ENCODE measurements at places on chromosomes 16 and 17.

- DNase-seq, result peak; percentile 90
These were observed 9.9 kb downstream of the ZDHHC1 start for GRCh38 chr16:67406111-67406971.

DNA sequence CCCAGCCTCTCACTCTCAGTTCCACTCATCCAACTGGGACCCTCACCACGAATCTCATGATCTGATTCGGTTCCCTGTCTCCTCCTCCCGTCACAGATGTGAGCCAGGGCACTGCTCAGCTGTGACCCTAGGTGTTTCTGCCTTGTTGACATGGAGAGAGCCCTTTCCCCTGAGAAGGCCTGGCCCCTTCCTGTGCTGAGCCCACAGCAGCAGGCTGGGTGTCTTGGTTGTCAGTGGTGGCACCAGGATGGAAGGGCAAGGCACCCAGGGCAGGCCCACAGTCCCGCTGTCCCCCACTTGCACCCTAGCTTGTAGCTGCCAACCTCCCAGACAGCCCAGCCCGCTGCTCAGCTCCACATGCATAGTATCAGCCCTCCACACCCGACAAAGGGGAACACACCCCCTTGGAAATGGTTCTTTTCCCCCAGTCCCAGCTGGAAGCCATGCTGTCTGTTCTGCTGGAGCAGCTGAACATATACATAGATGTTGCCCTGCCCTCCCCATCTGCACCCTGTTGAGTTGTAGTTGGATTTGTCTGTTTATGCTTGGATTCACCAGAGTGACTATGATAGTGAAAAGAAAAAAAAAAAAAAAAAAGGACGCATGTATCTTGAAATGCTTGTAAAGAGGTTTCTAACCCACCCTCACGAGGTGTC, 26.6 kb downstream of the STH start:
- no peak for DNase-seq

DNA sequence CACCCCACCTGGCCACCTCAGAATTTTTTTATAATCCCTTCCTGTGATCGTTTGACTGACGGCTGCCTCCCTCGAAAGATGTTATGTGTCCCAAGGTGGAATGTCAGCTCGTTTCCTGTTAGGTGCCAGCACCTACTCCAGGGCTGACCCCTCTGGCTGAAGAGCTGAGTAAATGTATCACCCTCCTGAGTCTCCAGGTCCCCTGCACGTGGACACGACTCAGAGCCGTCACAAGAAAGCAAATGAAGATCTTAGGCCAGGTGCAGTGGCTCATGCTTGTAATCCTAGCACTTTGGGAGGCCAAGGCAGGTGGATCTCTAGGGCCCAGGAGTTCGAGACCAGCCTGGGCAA, 273.2 kb downstream of the C16orf95 start:
- peak; percentile 28 for DNase-seq

GRCh38 chr16:66717776-66718175, 21.2 kb upstream of the CMTM4 start:
- no peak for DNase-seq

DNA sequence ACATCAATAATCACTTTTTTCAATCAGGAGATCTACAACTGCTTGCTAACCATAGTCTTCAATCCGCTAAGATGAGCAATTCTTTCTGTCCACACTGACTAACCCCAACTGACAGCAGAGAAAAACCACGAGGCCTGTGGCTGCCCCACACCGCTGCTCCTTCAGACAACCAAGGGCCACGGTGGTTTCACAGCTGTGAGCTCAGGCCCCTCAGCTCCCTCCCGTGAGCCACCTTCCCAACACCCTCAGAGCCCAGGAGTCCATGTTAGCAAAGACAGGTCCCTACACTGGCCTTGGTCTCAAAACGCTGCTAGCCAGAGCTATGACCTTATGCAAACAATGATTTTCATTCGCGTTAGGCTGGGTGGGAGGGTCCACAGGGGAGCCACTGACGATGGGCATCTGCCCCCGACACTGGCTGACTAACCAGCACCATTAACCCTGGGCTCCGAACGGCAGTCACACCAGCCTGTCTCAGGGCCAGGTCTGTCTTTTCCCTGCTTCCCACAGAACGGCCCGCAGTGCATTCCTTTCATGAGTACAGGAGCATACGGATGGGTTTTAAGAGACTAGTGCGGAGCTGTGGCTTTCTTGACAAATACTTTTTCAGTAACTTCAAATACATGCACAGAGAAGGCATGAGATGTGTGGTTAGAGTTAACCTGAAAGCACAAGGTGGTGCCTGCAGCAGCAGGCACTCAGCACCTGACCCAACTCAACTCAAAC, 67.3 kb downstream of the ANKRD11 start:
- peak; percentile 74 for DNase-seq

GRCh38 chr16:88405216-88406060, 22.7 kb downstream of the ZNF469 start:
- no peak for DNase-seq

- peak; percentile 57 for DNase-seq
These were observed 481 bp downstream of the CNTROB start for GRCh38 chr17:7932483-7932891.

DNA sequence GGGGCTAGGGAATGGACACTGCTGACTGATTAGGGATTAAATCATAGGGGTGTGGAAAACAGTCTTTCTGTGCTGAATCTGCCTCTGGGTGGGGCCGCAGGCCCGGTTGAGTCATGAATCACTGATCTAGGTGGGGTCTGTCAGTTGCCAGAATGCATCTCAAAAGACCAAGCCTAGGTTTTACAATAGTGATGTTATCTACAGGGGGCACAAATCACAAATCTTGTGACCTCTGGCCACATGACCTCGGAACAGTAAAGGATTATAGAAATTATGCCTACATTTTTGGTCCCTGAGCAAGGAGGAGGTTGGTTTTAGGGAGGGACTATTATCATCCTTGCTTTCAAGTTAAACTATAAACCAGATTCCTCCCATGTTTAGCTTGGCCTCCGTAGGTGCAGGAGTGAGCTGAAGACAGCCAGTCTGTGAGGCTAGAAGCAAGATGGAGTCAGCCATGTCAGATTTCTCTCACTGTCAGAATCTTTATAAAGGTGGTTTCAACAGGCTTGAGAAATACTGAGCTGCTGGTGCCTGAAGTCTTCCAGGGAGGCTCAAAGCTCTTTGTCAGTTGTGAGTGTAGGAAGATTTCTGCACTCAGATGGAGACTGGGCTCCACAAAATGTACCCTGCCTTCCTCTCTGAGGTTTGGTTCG, 12.9 kb downstream of the GNGT2 start:
- DNase-seq, result peak; percentile 43

GRCh38 chr17:13523164-13523563, 78.6 kb downstream of the HS3ST3A1 start:
- DNase-seq, result no peak

DNA sequence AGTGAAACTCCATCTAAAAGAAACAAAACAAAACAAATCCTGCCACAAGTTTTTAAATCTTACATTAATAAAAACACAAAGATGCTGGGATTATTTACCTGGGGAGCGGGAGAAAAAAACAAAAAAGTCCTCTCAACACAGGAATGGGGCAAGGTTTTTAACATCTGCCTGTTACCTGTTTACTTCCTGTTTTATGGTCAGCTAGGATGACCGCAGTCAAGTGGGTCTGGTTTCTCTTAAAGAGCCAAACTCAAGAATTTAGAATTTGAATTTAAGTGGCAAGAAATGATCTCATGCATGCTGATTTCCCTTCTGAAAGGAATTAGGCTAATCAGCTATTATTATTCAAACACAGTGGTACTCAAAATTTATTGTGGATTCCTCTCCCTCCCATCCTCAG, 39.7 kb upstream of the TBC1D3K start:
- no peak for DNase-seq

GRCh38 chr16:48123104-48123788, 32.5 kb downstream of the ABCC12 start:
- peak; percentile 100 for DNase-seq

DNA sequence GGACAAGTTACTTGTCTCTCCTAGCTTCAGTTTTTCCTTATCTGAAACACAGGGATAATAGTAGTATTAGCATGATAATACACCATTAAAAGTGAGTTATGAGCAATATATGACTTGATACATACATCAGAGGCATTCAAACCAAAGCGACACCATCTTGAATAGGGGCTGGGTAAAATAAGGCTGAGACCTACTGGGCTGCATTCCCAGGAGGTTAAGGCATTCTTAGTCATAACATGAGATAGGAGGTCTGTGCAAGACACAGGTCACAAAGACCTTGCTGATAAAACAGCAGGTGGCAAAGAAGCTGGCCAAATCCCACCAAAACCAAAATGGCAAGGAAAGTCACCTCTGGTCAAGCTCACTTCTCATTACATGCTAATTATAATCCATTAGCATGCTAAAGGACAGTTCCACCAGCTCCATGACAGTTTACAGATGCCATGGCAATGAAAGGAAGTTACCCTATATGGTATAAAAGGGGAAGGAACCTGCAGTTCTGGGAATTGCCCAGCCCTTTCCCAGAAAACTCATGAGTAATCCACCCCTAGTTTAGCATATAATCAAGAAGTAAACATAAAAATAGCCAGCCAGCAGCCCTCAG, 37.2 kb upstream of the HS3ST3A1 start:
- DNase-seq, result peak; percentile 34

DNA sequence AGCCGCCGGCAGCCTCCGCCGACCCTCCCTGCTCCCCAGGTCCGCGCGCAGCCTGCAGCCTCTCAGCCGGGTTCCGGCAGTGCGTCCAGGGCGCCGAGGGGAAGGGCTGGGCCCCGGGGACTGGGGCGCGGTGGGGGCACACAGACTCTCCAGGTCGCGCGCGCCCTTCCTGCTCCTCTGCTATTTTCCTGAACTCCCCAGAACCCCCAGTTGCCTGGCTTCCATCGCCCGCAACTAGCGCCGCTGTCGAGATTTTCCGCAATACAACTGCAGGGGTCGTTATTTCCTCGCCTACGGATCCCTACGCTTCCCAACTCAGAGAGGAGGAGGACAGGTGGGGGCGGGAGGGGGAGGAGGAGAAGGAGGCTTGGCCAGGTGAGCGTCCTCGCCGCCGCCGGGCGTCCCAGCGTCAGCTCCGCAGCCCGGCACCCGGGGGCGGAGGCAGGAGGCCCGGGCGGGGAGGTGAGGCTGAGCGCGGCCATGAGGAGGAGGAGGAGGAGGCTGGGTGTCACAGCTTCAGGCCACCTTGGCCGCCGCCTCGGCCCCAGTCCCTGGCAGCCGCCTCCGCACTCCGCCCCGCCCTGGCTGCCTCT, at the start of gene CA10:
Gene CA10 (minus strand): TSS at position 265 of the 593 bp plus-strand sequence.
- no peak for DNase-seq

GRCh38 chr17:63437287-63438091, 8.6 kb downstream of the CYB561 start:
- DNase-seq, result no peak

DNA sequence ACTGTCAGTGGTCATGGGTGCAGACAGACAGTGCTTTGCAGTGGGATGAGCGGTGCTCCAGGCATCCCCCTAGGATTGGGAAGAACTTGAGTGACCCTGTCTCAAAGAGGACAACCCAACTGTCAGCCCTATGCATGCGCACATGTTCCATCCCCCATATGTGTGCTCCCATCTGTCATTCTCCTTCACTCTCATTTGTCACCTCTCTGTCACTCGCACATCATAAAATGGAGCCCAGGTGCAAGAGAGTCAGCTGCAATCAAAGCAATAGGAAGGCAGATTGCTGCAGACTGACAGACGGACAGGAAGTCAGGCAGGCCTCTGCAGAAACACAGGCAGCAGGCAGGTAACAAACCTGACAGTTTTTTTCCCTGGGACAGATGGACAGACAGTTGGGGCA, 101.8 kb upstream of the CCL1 start:
- no peak for DNase-seq

DNA sequence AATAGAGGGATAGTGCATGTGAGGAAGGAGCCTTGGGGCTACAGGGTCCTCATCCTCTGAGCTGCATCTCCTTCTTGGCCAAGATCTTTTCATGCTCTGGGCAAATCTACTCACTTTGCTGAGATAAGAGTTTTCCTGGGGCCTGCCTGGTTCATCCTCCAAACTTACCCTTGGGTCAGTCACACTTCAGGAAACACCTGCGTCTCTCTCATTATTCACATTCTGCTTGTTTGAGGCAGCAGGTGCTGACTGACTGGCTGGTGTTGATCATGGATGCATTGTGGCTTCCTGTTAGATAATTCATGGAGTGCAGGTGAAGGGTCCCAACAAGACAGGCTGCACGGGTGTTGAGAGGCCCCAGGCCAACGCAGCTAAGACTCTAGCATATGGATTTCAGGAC, 162.6 kb downstream of the SALL1 start:
- DNase-seq, result no peak

DNA sequence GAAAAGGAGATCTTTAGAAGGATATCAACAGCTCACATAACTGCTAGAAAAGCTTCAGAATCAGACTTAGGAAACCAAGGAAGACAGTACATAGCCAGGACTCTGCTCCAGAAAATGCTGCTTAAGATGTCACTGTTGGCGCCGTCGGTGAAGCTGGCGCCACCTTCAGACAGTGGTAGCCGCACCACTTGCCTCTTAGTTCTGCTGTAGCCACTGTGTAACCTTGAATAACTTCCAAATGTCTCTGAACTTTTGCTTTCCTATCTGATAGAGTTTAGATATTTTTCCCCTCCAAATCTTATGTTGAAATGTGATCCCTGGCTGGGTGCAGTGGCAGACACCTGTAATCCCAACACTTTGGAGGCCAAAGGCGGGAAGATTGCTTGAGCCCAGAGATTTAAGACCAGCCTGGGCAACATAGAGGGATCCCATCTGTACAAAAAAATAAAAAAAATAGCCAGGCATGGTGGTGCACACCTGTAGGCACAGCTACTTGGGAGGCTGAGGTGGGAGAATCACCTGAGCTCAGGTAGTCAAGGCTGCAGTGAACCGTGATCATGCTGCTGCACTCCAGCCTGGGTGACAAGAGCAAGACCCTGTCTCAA, 6.3 kb upstream of the USP31 start:
- DNase-seq, result no peak

DNA sequence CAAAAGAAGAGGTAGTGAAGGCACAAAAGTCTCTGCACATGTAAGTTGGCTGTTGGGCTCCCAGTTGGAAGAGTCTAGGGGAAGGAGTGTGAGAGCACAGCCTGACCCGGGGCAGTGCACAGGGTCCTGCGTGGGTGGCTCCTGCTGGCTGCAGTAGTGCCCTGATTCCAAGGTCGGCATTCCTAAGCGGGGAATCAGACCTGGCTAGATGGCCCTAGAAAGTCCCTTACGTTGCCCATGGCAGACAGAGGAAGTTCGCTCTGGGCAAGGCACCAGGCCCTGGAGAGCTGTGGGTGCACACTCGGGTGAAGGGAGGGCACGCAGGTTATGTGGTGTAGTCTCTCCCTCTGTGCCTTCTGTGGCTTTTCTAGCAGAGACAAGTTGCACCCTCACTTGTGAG, 22.8 kb upstream of the SLC5A11 start:
- DNase-seq, result no peak

GRCh38 chr17:58006560-58006923, 504 bp downstream of the SRSF1 start:
- DNase-seq, result peak; percentile 88

DNA sequence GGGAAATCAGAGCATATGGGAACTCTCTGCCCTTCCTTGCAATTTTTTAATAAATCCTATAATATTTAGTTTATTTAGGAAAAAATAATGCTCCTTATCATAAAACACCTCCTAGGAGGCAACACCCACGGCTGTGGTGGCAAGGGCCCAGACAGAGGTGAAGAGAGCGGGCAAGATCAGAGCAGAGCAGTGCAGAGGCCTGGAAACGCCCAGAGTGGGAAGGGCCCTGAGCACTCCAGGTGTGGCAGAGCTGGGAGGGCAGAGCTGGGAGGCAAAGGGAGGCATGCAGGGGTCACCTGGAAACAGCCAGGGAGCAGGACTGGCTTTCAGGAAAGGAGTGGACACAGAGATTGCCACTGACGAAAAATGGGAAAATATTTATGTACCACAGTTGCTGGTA, 17.3 kb downstream of the FBXO31 start:
- DNase-seq, result no peak

GRCh38 chr16:13835387-13835786, 84.6 kb upstream of the ERCC4 start:
- no peak for DNase-seq

GRCh38 chr17:4329838-4330237, 36.6 kb downstream of the UBE2G1 start:
- DNase-seq, result peak; percentile 99

All from ELR (cell line).